ENCODE measurements at places on chromosomes 2 and 18. TPM values are rescaled to one million over a fixed set of nuclear protein-coding genes. Genes with fewer than 3 reads are reported as not detected.

Gene DPP10
- 0.08 TPM for polyA plus RNA-seq

Gene TCF7L1
- polyA plus RNA-seq, result 12.9 TPM

Gene ASIC4
- polyA plus RNA-seq, result 0.02 TPM

Gene SPC25
- 1.8 TPM for polyA plus RNA-seq

Gene OSBPL6
- polyA plus RNA-seq, result 1.9 TPM

Gene ACTG2
- 55.7 TPM for polyA plus RNA-seq

Gene DTNA
- 5.0 TPM for polyA plus RNA-seq

Gene GULP1
- polyA plus RNA-seq, result 9.1 TPM

Gene REG1B
- polyA plus RNA-seq, result 0.56 TPM

Gene ATP6V1C2
- 0.98 TPM for polyA plus RNA-seq

Gene SLC23A3
- polyA plus RNA-seq, result 0.80 TPM

Gene SPEG
- 3.7 TPM for polyA plus RNA-seq

Gene IL18R1
- polyA plus RNA-seq, result 63.5 TPM

Gene NEURL3
- 0.24 TPM for polyA plus RNA-seq

Gene CXCR1
- polyA plus RNA-seq, result 49.0 TPM

Gene NT5DC4
- polyA plus RNA-seq, result 0.53 TPM

Gene ERMN
- 0.72 TPM for polyA plus RNA-seq

Gene TMEM37
- polyA plus RNA-seq, result 9.9 TPM

Gene BIRC6
- 12.2 TPM for polyA plus RNA-seq

Gene KLHL29
- polyA plus RNA-seq, result 3.8 TPM

Gene EVX2
- polyA plus RNA-seq, result not detected

Gene SNRPD1
- 24.1 TPM for polyA plus RNA-seq

Gene CNNM4
- polyA plus RNA-seq, result 4.0 TPM

Gene SKA1
- polyA plus RNA-seq, result 0.57 TPM

Gene SKOR2
- polyA plus RNA-seq, result not detected

Gene GPR45
- not detected for polyA plus RNA-seq

Gene PLEKHH2
- polyA plus RNA-seq, result 2.5 TPM

Gene MGAT4A
- 16.1 TPM for polyA plus RNA-seq

Gene MC5R
- polyA plus RNA-seq, result not detected

Gene SNED1
- 12.3 TPM for polyA plus RNA-seq

Gene TMEM237
- polyA plus RNA-seq, result 7.0 TPM

Gene AKAIN1
- polyA plus RNA-seq, result not detected

Gene ERFE
- polyA plus RNA-seq, result 0.54 TPM

Gene REG3G
- polyA plus RNA-seq, result 0.13 TPM

Gene UGT1A5
- polyA plus RNA-seq, result not detected

Gene ASAP2
- polyA plus RNA-seq, result 14.8 TPM

Gene STPG4
- polyA plus RNA-seq, result 0.06 TPM

Gene GATA6
- 11.5 TPM for polyA plus RNA-seq

Gene MYL1
- not detected for polyA plus RNA-seq

Gene ZBTB14
- 6.1 TPM for polyA plus RNA-seq

Gene TGFA
- 3.8 TPM for polyA plus RNA-seq

Gene ANKRD62
- polyA plus RNA-seq, result not detected
